ENCODE measurements at places on chromosomes 4 and X. TPM values are rescaled to one million over a fixed set of nuclear protein-coding genes. Genes with fewer than 3 reads are reported as not detected.

PPARGC1A gene
- total RNA-seq, result 7.9 TPM

DNA sequence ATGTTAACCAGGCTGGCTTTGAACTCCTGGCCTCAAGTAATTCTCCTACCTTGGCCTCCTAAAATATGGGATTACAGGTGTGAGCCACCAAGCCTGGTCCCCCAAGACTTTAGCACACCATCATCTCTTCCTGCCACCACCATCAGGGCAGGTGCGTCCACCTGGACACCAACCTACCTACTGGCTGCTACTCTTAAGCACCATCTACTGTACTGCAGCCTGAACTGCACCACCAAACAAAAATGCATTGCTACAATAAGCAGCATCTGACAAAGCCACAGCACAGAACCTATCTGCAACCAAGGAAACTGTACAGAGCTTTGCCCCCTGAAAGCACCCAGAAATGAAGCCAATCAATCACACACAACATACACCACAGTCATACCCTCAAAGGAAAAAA, 139.7 kb downstream of the EFHC2 start:
- H3K27me3 ChIP-seq, result peaks cover 3% of the 10 kb centered on the region
- DNase-seq, result no peak
- H3K4me1 ChIP-seq, result no peaks in the 10 kb centered on the region

PITX2 gene
- total RNA-seq, result 2.6 TPM

GRCh38 chrX:153568451-153569011, 30.4 kb downstream of the CCNQ start:
- no peak overlapping the region for H3K4me3 ChIP-seq
- DNase-seq, result no peak
- peaks cover 62% of the 10 kb centered on the region for H3K27me3 ChIP-seq
- H3K36me3 ChIP-seq, result no peaks in the 10 kb centered on the region
- no peaks in the 10 kb centered on the region for H3K4me1 ChIP-seq
- H3K27ac ChIP-seq, result no peak overlapping the region

PPM1K gene
- total RNA-seq, result 13.8 TPM
